ENCODE measurements at places on chromosomes 4 and X. TPM values are rescaled to one million over a fixed set of nuclear protein-coding genes. Genes with fewer than 3 reads are reported as not detected.

DNA sequence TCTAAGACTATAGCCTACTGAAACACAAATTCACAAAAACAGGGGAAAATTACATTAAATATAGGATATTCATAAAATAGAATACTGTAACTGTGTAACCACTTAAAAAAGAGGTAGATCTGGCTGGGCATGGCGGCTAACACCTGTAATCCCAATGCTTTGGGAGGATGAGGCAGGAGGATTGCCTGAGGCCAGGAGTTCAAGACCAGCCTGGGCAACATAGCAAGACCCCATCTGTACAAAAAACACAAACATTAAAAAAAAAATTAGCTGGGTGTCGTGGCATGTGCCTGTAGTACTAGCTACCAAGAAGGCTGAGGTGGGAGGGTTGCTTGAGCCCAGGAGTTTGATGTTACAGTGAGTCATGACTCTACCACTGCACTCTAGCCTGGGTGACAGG is 33.4 kb downstream of the RPS6KA3 start:
- H3K4me3 ChIP-seq, result no peak overlapping the region
- H3K36me3 ChIP-seq, result no peaks in the 10 kb centered on the region
- no peaks in the 10 kb centered on the region for H3K27me3 ChIP-seq

- H3K4me3 ChIP-seq, result no peak overlapping the region
- no peak overlapping the region for H3K27ac ChIP-seq
- peaks cover 9% of the 10 kb centered on the region for H3K4me1 ChIP-seq
- no peaks in the 10 kb centered on the region for H3K27me3 ChIP-seq
- DNase-seq, result no peak
These were observed 1.2 kb downstream of the BCORL1 start for GRCh38 chrX:129983575-129984110.

DNA sequence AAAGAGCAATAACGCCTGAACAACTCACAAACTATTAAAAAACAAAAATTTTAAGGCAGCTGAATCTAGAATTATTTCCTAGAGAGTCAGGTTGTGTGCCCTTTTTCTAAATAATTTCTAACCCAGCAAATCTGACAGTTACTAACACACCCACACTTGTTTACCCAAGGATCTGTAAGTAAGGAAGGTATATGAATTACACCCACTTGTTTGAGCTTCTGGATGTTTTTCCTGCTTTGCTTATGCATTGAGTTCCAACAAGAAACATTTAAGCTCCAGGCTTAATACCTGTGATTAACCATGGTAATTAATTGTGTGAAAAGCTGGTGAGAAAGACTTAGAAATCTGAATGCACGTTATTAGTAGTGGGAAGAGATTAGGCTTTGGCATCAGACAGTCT is 1.5 kb downstream of the NIPAL1 start:
- no peaks in the 10 kb centered on the region for H3K36me3 ChIP-seq
- no peaks in the 10 kb centered on the region for H3K27me3 ChIP-seq
- no peak overlapping the region for H3K27ac ChIP-seq
- peaks cover 18% of the 10 kb centered on the region for H3K4me1 ChIP-seq

DNA sequence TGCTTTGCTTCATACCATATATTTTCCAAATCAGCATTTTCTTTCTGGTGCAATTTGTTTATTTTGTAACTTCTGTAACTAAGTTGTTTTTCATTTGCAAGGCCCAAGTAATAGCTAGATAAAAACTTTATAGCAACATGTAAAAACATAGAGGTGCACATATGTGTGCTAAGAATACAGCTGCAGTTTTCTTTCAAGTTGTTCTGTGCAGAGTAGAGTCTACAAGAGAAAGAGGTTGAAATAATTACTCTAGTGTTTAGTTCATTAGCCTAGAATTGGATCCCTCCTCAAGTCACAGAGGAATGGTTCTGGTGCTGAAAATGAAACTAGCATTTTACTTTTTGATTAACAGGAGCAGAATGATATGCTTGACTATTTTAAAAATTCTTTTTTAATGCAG is 32.2 kb upstream of the PDLIM5 start:
- no peak for DNase-seq
- H3K27me3 ChIP-seq, result no peaks in the 10 kb centered on the region
- H3K4me1 ChIP-seq, result no peaks in the 10 kb centered on the region
- no peaks in the 10 kb centered on the region for H3K36me3 ChIP-seq

DNA sequence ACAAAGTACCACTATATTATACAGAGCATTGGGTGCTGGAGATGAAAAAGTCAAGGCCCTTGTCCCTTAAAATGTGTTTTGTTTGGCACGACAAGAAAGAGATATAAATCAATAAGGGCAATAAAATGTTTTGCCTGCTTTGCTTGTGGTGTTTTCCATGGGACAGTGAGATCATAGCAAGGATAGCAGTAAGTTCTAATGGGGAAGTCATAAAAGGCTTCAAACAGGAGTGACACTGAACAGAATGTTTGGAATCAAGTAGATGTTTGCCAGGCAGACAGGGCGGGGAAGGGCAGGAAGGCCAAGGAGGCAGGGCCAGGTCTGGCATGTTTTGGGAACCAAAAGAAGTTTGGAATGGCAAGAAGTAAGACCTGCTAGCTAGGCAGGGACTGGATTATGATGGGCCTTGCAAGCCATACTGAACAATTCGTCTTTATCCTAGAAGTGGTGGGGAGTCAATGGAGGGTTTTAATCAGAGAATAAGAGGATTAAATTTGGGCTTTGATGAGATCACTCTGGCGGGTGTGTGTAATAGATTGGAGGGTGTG is 16.4 kb downstream of the FGF2 start:
- no peak overlapping the region for H3K4me3 ChIP-seq
- no peak for DNase-seq
- no peaks in the 10 kb centered on the region for H3K36me3 ChIP-seq
- H3K27me3 ChIP-seq, result no peaks in the 10 kb centered on the region

The KIT gene
- 1.0 TPM for total RNA-seq

DNA sequence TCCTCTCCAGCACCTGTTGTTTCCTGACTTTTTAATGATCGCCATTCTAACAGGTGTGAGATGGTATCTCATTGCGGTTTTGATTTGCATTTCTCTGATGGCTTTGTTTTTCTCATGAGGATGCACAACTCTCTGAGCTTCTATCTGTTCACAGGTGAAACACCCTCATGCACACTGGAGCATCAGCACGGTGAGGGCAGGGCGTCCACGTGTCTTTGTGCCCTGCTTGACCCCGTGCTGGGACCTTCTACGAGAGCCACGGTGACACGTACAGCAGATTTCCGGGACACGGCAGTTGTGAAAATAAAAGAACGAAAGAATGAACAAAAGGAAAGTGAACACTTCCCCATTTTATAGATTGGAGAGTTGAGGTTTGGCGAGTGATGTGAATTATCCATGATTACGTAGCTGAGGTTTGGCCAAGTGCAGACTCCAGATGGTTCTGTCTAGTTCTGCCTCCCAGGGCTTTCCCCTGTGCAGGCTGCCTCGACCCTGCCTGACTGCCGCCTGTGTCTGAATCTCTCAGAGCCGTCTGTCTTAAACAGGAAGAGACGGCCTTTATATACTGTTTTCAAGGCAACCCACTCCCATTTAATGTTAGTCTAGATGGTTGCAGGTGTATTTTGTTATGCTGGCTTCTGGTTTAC is 67.8 kb upstream of the SORBS2 start:
- no peak for DNase-seq
- no peaks in the 10 kb centered on the region for H3K27me3 ChIP-seq
- no peaks in the 10 kb centered on the region for H3K4me1 ChIP-seq
- H3K4me3 ChIP-seq, result no peak overlapping the region
- no peaks in the 10 kb centered on the region for H3K36me3 ChIP-seq
- H3K27ac ChIP-seq, result no peak overlapping the region

The WDR13 gene
- 25.4 TPM for total RNA-seq

DNA sequence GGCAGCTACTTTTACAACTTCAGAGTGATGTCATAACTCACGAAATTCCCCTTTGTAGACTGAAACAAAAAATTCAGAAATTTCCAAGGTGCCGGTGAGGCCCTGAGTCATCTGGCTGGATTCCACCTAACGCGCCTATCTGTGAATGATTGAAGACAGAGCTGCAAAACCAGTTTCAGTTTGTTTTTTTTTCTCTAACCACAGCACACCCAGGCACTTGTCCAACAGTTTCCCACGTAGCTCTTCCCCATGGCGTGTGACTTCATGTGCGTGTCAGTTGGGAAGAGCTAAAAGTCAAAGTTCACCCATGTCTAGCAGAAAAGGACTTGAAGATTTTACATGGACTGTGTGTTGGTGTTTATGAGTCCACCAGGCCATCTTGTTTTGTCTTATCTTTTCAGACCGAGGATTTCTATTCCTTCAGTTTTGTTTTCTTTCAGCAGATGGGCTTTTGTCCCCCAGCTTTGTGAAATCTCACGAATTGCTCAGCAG is 16.4 kb downstream of the TCEANC start:
- no peaks in the 10 kb centered on the region for H3K36me3 ChIP-seq
- H3K4me3 ChIP-seq, result no peak overlapping the region
- H3K4me1 ChIP-seq, result no peaks in the 10 kb centered on the region
- DNase-seq, result no peak
- H3K27me3 ChIP-seq, result no peaks in the 10 kb centered on the region
- H3K27ac ChIP-seq, result peak overlapping the region; percentile 54

The TKTL2 gene
- not detected for total RNA-seq

Measured in liver (tissue), 10 donors.